ENCODE measurements at places on chromosomes 13 and 19. TPM values are rescaled to one million over a fixed set of nuclear protein-coding genes. Genes with fewer than 3 reads are reported as not detected.

The MAP4K1 gene
- 12.1 TPM for total RNA-seq

The PSG7 gene
- not detected for total RNA-seq

The ODAD3 gene
- 0.49 TPM for total RNA-seq

The CKAP2 gene
- 8.2 TPM for total RNA-seq

The SLC25A41 gene
- not detected for total RNA-seq

The KLF1 gene
- total RNA-seq: not detected

The CYP4F3 gene
- 0.41 TPM for total RNA-seq

The GARIN5A gene
- total RNA-seq: 3.8 TPM

The SPACA6 gene
- 24.0 TPM for total RNA-seq

The PLIN4 gene
- total RNA-seq: 4.1 TPM

The ZIM2 gene
- not detected for total RNA-seq

The ZNF90 gene
- total RNA-seq: 7.6 TPM

The RASGRP4 gene
- 7.6 TPM for total RNA-seq

The C5AR1 gene
- 58.9 TPM for total RNA-seq

The KIR2DL3 gene
- not detected for total RNA-seq

The RHPN2 gene
- 9.7 TPM for total RNA-seq

The URAD gene
- total RNA-seq: not detected
